ENCODE measurements at places on chromosomes 11 and 22. TPM values are rescaled to one million over a fixed set of nuclear protein-coding genes. Genes with fewer than 3 reads are reported as not detected.

DNA sequence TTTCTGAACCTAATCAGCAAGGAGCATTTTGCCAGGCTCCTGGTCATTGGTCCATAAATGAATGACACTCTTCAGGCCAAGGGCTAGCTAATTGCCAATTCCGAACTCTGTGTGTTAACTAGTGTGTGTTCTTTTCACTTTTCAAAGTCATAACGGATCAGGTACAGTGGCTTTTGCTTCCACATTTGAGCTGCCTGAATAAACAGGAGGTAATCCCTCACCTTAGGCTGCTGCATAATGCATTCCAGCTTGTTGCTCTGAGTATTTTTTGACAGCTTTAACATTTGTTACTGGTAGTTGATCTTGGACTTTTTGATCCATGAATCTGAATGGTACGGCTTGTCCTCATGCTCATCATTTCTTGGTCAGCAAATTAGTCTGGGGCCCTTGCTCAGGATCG is 485.1 kb downstream of the CNTN5 start:
- H3K27me3 ChIP-seq = no peaks in the 10 kb centered on the region
- H3K27ac ChIP-seq = no peak overlapping the region
- no peaks in the 10 kb centered on the region for H3K36me3 ChIP-seq
- no peak for DNase-seq
- H3K4me3 ChIP-seq = no peak overlapping the region

DNA sequence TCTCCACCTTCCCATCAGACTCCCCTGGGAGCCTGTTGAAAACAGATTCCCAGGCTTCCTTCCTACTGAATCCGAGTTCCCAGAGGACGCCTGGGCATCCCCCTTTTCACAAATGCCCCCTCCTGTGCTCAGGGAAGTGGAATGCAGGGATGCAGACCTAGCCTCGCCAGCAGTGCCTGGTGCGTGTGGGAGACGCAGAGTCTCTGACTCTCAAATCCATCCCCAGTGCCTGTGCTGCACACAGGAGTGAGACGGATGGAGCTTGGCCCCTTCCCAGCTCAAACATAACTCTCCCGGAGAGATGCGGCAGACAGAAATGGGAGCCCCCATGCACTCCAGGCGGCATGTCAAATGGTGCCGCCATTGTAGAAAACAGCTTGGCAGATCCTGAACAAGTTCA is 62.6 kb downstream of the CTTN start:
- no peak overlapping the region for H3K4me3 ChIP-seq
- no peak overlapping the region for H3K27ac ChIP-seq
- H3K27me3 ChIP-seq = peaks cover 12% of the 10 kb centered on the region
- H3K4me1 ChIP-seq = no peaks in the 10 kb centered on the region
- H3K36me3 ChIP-seq = no peaks in the 10 kb centered on the region
- no peak for DNase-seq

DNA sequence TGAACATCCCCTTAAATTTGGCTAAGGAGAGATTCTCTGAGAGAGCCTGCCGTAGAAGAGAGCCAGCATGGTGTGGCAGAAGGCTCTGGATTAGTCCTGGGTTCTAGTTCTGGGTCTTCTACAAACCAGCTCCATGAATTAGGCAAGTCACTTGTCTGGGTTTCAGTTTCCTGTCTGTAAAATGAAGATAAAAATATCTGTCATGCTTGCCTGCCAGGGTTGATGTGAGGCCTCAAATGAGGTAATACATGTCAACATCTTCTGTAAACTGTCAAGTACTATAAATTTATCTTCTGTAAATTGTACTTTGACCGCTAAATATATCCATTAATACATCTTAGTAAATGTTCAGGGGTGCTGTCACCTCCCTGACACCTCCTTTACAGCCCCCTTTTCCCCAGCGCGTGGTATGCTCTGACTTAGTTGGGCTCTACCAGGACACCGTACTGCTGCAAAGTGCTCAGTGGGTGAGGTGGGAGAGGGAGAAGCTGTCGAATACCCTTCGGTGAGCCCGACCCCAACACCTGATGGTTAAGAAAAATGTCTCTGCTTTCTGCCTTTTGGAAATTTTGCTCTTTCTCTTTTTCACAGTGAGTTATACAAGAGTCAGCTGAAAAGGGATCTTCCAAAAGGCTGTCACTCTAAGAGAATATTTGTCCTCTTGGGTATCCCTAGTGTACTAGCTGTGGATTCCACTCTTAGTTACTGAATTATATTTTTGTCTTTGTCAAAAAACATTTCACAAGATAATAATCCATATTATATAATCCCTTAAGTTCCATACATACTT is 15.0 kb downstream of the RBX1 start:
- H3K36me3 ChIP-seq = peaks cover 90% of the 10 kb centered on the region
- H3K4me3 ChIP-seq = no peak overlapping the region
- peaks cover 14% of the 10 kb centered on the region for H3K4me1 ChIP-seq
- peak overlapping the region; percentile 73 for H3K27ac ChIP-seq
- no peak for DNase-seq

DNA sequence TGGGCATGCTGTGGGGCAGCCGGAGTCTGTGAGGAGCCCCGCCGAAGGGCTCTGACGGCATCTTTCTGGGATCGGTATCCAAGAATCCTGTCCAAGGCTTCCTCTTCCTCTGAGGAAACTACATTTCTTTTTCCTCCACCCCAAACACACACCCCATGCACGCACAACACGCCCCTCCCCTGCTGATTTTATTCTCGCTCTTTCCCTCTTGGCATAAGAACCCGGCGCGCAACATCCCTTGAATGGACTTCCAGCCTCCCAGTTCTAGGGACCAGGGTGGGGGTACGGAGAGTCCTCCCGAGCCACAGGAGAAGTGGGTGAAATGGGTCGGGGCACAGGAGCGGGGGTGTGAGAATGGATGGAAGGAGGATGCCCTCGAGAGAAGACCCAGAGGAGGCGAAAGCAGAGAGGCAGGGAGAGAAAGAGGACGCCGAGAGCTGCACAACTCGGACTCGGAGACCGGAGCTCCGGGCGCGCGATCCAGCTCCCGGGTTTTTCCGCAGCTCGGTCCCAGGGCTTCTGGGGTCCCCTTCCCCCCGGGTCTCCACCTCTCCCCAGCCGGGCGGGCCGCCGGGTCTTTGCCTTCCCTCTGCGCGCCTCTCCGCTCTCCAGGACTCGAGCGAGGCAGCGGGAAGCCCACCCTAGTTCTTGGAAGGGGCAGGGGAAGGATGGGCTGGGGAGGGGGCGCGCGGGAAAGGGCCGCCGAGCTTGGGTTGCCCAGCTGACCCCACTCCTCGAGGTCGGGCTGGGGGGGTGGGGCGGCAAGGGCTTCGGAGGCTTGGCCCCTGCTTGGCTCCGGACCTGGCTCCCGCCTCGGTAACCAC is 1.5 kb upstream of the LARGE1 start:
- no peaks in the 10 kb centered on the region for H3K36me3 ChIP-seq
- H3K4me1 ChIP-seq = peaks cover 37% of the 10 kb centered on the region

RASSF10 gene
- total RNA-seq = 0.26 TPM

OR52N4 gene
- total RNA-seq = not detected

ANKRD13D gene
- 7.1 TPM for total RNA-seq
